ACHN (cell line): ENCODE measurements at places on chromosomes 12 and 14.

DNA sequence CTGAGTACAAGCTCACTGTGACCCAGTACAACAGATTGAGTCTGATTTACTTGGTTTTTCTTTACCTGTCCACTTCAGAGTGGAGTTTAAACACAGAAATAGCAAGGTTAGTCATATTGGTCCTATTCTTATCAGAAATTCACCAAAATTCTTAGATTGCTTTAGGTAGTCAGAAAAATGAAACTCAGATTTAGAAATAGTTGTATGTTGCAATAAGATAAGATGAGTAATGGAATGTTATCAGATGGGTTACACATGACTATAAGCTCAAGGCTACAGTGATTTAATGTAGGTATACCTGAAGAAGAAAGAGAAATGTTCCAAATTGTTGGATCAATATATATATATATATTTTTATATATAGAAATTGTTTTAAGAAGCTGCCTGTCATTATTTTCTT, 524.1 kb downstream of the LRFN5 start:
- DNase-seq, result no peak

GRCh38 chr12:92471551-92471950, 231.2 kb upstream of the PLEKHG7 start:
- no peak for DNase-seq

DNA sequence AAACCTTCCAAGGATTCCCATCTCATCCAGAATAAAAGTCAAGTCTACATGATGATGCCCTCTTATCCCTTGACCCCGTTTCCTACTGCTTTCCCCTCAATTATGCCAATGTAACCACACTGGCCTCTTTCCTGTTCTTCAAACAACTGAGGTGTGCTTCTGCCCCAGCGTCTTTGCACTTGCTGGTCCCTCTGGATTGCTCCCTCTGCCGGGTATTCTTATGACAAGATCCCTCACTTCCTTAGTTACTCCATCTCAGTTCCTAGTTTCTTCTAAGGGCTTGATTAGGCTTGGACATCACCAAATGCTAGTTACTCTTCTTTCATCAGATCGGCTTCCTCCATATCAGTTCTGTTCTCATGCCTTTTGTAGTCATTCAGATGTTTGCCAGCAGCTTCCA, 32.7 kb upstream of the PELI2 start:
- DNase-seq, result no peak

- no peak for DNase-seq
These were observed 168.4 kb upstream of the LRIG3 start for GRCh38 chr12:59088673-59089072.

DNA sequence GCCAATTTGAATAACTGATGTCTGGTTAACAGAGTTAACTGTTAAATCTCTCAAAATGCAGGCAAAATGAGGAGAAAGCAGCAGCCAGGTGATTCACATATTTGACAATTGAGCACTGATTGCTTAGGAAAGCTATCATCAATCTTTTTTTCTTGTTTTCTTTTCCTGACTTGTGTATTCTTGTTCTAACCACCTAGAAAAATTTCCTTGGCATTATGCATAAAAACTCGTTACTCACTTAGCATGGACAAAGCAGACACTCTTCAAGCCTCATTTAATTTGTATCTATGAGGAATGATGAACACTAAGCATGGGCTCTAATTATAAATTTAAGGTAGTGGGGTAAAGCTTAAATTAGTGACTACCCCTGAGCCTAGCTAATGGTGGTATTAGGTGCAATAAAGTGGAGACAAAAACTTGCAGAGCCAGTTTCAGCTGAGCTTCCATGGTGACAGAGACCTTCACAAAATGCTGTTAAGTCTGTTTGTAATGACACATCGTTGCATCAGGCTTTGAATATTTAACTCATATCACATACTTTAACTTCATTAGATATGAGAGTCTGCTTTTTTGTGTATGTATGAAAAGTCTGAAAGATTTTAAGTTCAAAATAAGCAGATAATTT, 52.0 kb downstream of the RASSF9 start:
- DNase-seq, result no peak

DNA sequence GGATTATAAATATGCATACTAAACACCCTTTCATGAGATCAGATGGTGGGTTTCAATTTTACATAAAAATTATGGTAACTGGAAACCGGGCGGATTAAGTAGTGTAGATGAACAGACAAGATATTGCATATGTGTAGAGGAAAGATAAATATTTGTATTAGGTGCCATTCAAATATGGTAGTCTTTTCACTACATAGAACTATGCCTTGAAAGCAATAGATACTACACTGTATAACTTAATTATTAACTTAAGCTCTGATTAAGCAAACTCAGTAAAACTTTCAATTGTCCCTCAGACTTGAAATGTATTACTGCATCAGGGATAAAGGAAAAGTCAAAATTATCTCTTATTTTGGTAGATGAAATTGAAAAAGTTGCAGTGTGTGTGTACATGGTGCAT, 1.9 kb downstream of the PTPN21 start:
- peak; percentile 15 for DNase-seq
